Caco-2 (cell line): ENCODE measurements at places on chromosomes 11 and 22. TPM values are rescaled to one million over a fixed set of nuclear protein-coding genes. Genes with fewer than 3 reads are reported as not detected.

DNA sequence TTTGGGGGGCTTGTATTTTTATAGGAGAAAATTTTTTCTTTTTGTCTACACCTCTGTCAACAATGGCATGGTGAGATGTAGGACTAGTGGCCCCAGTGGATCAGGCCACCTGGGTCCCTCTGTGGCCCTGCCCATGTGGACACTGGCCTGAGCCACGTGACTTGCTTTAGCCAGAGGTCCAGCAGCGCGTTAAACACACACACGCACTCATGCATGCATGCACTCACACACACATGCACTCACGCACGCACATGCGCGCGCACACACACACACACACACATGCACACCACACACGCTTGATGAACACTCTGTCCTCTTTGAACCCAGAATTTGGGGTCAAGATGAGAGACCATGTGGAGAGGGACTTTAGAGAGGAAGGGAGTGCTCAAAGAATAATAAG lies 59.4 kb upstream of the NUP50 start:
- DNase-seq, result no peak

Gene CCDC116
- total RNA-seq, result not detected in 2 replicates

Gene TRIM48
- not detected in 2 replicates for total RNA-seq

- no peak for DNase-seq
These were observed 105.6 kb downstream of the ATXN10 start for GRCh38 chr22:45777046-45777851.

Gene WEE1
- total RNA-seq, result 108 and 116 TPM in 2 replicates

Gene CREB3L1
- total RNA-seq, result 24.9 and 29.5 TPM in 2 replicates

DNA sequence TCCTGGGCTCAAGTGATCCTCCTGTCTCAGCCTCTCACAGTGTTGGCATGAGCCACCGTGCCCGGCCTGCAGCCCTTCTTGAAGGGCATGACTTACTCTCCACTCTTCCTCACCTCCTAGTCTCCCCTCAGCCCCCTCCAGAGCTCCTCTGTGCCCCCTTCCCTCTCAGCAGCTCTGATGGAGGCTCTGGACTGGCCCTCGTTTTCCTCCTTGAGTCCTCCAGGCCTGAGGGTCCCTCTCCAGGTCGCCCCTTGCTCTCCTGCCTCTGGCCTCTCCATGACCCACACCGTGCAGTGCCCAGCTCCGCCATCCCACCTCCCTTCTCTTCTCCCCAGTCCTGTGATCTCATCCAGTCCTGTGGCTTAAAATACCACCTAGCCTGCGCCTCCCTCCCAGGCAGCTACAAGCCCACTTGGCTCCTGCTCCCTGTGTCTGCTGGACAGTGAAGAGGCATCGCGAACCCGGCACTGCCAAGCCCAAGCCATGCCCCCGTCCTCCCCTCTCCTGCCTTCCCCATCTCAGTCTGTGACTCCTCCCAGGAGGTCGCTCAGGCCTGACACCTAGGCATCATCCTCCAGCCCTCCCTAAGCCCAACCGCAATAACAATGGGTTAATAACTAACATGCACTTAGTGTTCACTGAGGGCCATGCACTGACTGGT lies 11.9 kb downstream of the KCNJ4 start:
- no peak for DNase-seq

GRCh38 chr11:34738237-34738636 lies 117.3 kb downstream of the EHF start:
- DNase-seq, result no peak

GRCh38 chr11:76251226-76251575 lies 44.9 kb upstream of the WNT11 start:
- DNase-seq, result no peak
